GM23248 (cell line): ENCODE measurements at places on chromosomes 5 and 9. TPM values are rescaled to one million over a fixed set of nuclear protein-coding genes. Genes with fewer than 3 reads are reported as not detected.

DNA sequence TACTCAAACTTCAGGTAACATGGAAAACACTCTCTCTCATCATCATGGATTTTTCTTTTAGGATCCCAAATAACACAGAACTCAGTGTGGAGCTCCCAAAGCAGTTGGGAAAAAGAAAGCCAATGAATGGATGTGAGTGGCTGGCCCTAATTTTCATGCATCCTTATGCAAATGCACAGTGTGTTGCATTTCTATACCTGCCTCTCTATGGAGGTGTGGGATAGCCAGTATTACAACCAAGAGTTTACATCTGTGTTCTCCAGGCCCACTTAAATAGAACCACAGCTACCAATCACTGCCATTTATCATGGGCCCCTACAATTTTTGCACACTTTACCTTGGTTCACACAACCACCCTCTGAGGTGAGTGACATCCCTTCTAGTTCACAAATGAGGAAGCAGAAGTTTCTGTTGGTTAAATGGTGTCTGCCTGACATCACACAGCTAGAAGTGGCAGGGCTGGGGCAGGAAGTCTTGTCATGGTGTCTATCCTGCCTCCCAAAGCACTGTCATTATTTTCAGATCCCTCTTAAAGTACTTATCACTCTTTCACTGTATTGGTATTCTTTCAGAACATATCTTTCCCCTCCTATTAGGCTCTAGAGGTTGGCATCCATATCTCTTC, 17.3 kb downstream of the MAMDC2 start:
- no peak for DNase-seq

GRCh38 chr9:22838266-22838665, 391.6 kb downstream of the DMRTA1 start:
- no peak for DNase-seq

- no peak for DNase-seq
These were observed 643 bp downstream of the PLEKHG4B start for GRCh38 chr5:92401-93220.

GRCh38 chr5:80054682-80055081, 19.5 kb downstream of the THBS4 start:
- peak; percentile 65 for DNase-seq

Gene LCN15
- not detected in 2 replicates for total RNA-seq

GRCh38 chr5:113218200-113218599, 216.6 kb downstream of the TSSK1B start:
- no peak for DNase-seq

DNA sequence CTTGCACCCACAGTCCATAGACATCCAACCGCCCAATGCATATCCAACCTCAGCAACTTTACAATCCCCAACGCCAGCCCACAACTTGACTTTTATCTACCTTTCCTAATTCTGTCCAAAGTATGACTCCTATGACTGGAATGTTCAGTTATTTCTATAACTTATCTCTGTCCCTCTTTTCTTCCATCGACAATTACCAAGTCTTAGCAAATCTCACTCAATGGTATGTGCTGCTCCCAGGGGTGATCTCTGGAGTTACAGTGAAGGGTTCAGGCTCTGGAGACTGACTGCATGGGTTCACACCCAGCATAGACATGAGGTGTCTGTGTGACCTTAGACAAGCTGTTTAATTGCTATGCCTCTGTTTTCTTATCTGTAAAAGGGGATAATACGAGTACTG, 106.9 kb downstream of the SPOCK1 start:
- DNase-seq = no peak

Gene STPG3
- not detected in 2 replicates for total RNA-seq

DNA sequence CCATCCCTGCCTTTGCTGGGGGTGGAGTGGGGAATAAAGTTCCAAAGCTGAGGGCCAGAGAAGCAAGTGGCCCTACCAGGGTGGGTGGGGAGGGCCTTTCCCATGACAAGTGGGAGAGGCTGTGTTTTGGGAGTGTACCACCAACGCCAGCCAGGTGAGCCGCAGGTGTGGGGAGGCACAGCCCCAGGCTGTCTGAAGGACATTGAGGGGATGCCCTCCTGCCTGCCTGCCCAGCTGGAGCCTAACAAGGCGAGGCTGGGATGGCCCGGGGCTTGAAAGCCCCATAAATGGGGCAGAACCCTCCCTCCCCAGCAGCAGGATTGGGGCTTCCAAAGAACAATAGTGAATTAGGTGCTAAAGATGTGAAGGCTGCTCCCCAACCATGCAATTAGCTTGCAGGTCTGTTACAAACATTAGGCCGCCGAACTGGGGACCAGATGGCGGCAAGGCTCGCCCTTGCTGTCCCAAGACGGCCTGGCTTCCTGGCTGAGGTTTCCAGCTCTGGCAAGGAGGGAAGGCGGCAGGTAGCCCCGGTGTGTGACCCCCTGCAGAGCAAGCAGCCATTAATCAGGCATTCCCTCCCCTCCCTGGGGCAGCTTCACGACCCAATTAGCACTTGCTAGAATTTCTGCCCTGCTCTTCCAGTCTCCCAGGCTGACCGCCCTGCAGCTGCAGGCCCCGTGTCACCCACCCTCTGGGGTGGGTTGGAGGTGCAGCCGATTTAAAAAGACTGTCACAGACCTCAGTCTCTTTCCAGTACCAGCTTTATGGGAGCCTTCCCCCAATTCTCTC, 42.9 kb downstream of the FGF18 start:
- DNase-seq = no peak

- peak; percentile 6 for DNase-seq
These were observed 47.8 kb downstream of the PDE4D start for GRCh38 chr5:59845730-59846129.

- peak; percentile 66 for DNase-seq
These were observed 136.3 kb upstream of the RASEF start for GRCh38 chr9:83199240-83199639.

DNA sequence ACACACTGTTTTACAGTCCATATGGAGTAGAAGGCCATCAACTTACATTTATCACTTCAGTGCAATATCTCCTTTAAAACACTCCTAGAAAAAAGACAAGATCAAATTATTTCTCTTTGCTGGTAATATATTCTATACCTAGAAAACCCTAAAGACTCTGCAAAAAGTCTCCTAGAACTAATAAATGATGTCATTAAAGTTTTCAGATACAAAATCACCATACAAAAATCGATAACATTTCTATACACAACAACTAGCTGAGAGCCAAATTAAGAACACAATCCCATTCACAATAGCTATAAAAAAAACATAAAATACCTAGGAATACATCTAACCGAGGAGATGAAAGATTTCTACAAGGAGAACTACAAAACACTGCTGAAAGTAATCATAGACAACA, 300.3 kb downstream of the CETN3 start:
- no peak for DNase-seq

GRCh38 chr9:92618633-92619225, 51.2 kb downstream of the IPPK start:
- DNase-seq = no peak

- no peak for DNase-seq
These were observed 37.7 kb downstream of the RGS3 start for GRCh38 chr9:113501129-113501686.

Gene TLR4
- 11.9 and 13.8 TPM in 2 replicates for total RNA-seq

Gene PFN3
- total RNA-seq = not detected in 2 replicates

GRCh38 chr5:42397267-42397666, 26.0 kb upstream of the GHR start:
- no peak for DNase-seq

GRCh38 chr9:82404881-82405280, 416.3 kb downstream of the SPATA31D1 start:
- no peak for DNase-seq

Gene GPR151
- not detected in 2 replicates for total RNA-seq

Gene CCNJL
- 0.43 TPM in 1 of 2 replicates, not detected in the other for total RNA-seq

Gene INSL4
- total RNA-seq = not detected in 2 replicates

DNA sequence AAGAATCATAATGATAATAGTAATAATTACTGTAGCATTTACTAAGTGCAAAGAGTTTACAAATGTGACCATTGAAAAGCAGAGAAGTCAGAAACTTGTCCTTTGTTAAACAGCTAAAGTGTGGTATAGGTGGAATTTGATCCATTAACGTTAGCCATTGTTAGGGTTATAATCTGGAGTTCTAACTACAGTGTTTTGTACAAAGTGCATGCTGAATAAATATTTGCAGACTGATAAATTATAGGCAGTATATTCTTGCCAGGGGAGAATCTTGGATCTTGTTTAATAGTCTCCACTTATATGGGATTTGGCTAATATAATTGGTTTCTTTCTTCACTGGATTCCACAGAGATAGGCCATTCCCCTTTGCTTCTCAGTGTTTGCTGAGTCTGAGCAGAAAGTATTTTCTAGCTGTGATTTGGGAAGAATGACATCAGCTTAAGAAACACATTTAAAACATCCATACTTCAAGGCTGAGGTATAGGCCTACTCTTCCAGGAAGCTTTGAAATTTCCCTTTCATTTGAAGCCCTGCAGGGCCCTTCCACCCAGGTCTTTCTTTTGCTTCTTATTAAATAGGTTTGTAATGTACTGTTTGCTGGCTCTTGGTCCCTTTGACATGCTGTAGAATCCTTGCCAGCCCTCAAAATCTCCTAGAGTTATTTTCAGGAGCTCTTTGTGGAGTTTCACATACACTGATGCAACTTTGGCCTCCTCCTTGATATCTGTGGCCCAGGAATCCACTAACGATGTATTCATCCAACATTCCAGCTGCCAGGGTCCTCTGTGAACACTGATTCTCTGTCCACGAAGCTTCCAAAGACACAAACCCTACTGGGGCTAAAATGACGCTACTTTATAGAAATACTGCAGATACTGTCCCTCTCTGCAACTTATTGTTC, 51.4 kb downstream of the ATP10B start:
- no peak for DNase-seq

Gene MOB3B
- total RNA-seq = not detected in 2 replicates

Gene NIM1K
- total RNA-seq = 0.63 and 4.9 TPM in 2 replicates

Gene IFNA2
- not detected in 2 replicates for total RNA-seq

GRCh38 chr5:133735346-133735745, 123.0 kb upstream of the FSTL4 start:
- DNase-seq = peak; percentile 19

- DNase-seq = peak; percentile 7
These were observed 147.8 kb downstream of the SLC24A2 start for GRCh38 chr9:19641046-19641445.

Gene FOXE1
- total RNA-seq = not detected in 2 replicates

Gene LCN9
- total RNA-seq = not detected in 2 replicates

Gene ACTBL2
- 0.11 and 0.76 TPM in 2 replicates for total RNA-seq

DNA sequence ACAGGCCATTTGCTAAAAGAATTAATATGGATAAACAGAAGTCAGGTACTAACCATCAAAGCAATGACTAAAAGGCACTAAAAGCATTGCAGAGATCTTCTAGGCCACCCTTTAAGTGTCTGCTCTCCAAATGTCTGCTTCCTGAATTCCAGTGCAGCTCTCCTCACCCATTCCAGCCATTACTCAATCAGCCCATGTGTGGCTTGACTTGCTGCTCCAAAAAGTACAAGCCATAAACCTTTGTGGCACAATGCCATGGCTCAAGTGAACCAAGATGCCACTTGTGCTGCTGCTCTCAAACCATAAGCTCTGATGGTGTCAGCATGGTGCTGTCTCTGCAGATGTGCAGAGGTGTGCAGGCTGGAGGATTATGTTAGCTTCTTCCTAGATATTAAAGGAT, 290.2 kb upstream of the POU5F2 start:
- peak; percentile 52 for DNase-seq

GRCh38 chr5:17024686-17025180, 88.6 kb upstream of the MYO10 start:
- peak; percentile 72 for DNase-seq

DNA sequence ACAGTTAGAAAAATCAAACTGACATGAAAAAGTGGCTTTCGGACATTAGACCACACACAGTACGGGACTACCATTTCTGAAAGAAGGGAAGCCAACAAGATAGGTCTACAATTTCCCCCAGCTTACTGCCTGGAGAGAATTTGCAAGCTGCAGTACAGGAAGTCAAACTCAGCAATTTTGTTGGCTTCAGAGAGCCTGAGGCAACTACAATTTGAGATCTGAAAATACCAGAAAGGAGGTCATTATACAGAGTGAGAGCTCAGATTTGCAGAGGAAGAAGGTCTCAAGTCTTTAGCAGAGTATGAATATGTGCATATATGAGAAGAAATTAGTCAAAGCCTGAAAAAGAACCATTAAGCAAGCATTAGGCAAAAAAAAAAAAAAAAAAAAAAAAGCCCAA, 83.0 kb downstream of the OXCT1 start:
- DNase-seq = peak; percentile 7

Gene BRINP1
- total RNA-seq = 8.0 and 9.0 TPM in 2 replicates

DNA sequence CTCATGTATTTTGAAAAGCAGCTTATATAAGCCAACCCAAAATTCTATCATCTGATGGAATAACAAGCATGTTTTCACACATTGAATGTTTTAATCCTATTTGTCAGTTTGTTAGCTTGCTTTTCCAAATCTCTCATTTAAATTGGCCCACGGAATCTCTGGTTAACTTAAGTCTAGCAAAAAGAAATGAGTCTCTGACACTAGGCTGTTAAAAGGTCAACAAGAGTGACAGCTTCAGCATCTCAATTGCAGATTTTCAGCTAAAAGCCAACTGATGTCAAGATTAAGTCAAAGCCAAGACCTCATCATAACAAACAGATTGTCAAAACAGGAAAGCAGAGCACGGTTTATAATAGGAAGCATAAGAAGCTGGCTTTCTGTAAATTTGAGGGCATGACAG, 49.4 kb upstream of the CDH9 start:
- no peak for DNase-seq

Gene FOXD4
- 0.63 TPM in 1 of 2 replicates, not detected in the other for total RNA-seq

DNA sequence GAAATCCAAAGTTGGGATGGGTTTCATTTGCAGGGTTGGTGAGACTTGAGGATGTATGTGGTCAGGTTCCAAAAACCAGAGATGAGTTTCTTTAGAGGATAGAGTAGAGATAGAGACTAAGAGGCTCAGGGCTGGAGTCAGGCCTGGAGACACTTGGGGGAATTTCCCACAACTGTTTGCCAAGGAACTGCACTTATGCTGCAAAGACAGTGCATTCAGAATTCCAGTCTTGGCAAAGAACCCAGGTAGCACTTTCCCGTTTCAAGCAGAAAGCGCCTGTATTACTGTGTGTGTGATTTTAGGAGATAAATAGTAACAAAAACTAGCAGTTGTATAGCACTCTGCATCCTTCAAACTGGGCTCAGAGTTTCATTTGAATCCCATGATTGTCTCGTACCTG, 55.4 kb downstream of the SNCAIP start:
- DNase-seq = no peak

- DNase-seq = peak; percentile 27
These were observed 56.2 kb upstream of the ANKRD33B start for GRCh38 chr5:10507575-10508096.

DNA sequence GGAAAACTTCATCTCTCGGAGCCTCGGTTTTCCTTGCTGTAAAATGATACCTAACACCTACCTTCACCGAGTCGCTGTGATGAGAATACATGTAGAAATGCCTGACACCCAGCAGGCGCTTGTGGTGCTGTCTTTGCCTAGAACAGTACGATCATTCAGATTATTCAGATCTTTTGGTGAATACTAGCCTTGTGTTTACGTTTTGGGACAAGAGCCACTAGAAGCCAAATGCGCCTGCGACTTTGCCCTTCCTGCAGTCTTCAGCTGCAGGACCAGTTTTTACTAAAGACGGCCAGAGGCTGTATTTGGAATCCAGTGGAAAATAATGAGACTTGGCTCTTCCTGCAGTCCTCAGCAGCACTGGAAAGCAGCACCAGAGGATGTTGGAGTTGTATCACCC, 189.6 kb downstream of the TRIO start:
- DNase-seq = no peak

- peak; percentile 99 for DNase-seq
These were observed 69.1 kb downstream of the ADAMTS2 start for GRCh38 chr5:179275941-179276837.
